ENCODE measurements at places on chromosomes 7 and 10.

GRCh38 chr7:154741131-154741530, 261.8 kb downstream of the PAXIP1 start:
- no peak for DNase-seq

DNA sequence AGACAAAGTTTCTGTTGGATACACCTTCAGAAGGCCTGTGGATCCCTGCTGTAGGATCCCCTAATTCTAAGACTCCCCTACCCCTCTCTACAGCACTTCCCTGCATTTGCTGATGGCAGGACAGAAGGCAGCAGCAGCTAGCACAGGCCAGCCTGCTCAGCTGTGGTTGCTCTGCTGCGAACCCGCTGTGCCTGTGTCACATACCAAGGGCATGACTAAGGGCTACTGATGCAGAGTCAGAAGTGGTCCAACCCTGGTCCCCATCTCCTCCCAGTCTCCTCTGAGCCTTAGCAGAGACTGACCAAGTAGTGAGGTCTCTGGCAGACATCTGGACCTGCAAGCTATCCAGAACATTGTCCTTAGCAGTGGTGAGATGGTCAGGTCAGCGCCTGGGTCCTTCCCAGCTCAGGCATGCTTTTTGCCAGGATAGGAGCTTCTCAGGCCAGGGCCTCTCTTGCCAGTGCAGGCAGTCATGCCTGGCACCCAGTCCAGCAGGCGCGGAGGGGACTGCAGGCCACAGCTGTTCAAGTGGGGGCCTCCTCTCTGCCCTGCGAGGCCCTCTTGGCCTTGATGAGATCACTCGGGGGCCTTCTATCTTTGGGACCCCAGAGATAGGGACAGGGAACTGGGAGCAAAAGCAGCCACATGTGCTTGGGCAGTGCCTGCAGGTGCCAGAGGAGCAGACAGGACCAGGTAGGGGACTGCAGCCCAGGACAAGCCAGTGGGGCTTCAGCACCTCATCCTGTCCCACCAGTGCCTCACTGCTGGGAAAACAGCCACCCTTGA, 146.4 kb downstream of the ZNF248 start:
- no peak for DNase-seq

DNA sequence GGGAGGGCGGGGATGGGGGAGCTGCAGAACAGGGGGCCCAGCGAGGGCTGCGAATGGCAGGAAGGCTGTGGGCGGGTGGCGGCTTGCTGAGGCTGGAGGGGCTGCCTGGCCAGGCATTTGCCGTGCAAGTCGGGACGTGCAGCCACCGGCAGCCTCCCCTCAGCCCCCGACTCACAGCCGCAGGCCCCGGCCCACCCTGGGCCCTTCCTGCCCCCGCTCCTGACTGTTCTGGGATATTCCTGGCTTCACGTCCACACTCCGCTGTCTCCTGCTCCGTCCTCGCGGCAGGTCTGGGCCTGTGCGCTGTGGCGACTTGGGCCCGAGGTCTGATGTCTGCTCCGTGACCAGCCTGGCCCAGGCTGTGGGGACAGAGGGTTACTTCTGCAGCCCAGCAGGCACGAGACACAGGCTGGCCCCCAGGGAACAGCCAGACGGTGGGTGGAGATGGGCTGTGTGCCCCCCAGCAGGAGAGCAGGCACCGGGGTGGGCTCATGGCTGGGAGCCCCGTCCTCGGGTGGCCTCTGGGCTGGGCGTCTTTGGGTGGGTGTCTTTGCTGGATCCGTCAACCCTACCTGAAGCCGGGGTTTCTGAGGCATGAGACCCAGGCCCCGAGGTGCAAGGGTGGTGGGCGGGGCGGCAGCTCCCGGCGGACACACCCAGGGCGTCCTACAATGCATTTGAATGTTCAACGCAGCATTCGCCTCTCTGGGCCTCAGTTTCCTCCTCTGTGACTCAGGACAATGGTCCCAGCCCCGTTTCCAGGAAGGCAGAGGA, 86.5 kb downstream of the FOXL3 start:
- DNase-seq, result no peak

DNA sequence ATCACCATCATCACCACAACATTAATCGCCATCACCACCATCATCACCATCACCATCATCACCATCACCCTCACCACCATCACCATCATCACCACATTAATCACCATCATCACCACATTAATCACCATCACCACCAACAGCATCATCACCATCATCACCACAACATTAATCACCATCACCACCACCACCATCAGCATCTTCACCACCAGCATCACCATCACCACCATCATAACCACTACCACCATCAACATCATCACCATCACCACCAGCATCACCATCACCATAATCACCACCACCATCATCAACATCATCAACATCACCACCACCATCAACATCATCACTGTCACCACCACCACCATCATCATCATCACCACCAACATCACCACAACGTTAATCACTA, 124.6 kb downstream of the WDFY4 start:
- DNase-seq, result no peak

GRCh38 chr10:26488344-26488743, 50.2 kb downstream of the APBB1IP start:
- no peak for DNase-seq

- DNase-seq, result peak; percentile 29
Observed at GRCh38 chr10:17805921-17806577, 3.1 kb upstream of the MRC1 start.

- DNase-seq, result no peak
Observed at GRCh38 chr7:3931843-3932242, 630.8 kb downstream of the SDK1 start.

DNA sequence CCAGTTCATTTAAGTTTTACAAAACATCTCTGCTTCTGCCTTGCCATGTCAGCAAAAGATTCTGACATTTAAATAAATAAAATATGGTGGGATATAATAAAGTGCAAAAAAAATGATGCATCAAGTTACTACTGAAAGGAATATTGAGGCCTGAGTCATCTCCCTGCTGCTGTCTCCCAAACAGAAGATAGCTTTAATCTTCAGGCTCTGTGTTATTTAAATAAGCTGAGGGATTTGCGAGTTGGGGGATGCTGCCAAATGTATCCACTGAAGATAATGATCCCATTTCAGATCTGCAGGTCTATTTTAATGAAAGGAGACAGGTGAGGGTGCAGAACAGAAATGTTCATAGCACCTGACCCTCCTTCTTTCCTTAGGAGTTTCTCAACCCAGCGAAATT, 720.8 kb downstream of the AUTS2 start:
- DNase-seq, result no peak

Data from HCT116 (cell line).